ENCODE measurements at places on chromosomes 1 and 21.

- no peak for DNase-seq
Observed at GRCh38 chr1:9332513-9333143, 39.9 kb downstream of the SPSB1 start.

GRCh38 chr21:32515874-32516273 is 69.4 kb downstream of the TCP10L start:
- no peak for DNase-seq

DNA sequence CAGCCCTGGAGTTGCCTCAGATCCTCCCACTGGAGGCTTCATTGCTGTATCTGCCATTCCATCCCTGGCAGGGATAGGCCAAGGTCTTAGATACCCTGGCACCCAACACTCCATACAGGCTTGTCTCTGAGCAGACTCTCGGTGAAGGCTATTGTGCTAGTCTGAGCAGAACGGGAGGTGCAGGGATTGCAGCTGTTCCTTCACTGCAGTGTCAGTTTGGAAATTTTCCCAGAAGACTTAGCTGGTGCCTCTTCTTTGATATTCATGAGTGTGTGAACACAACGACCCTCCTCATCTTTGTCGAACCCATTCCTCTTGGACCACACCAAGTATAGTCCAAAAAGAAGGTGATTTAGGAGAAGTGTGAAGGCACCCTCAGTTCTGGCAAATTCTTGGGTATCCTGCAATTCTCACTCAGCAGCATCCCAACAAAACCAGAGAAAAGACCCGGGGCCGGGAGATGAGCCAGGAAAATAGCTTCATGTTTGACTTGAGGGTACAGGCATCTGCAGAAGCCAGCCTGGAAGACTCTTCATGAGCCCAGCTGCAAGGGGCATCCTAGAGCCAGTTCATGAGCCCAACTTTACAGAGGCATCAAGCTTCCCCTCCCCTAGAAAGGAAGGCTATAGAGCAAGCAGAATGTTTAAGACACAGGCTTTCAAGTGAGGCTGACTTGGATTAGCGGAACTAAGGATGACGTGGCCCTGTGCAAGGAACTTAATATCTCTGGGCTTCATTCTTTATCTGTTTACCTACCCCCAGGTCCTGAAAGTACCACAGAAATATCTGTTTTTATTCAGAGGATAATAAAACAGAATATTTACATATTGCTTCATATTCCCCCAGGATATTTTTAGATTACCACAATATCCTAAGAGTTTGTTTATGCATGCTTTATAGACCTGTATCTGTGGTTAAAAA is 38.8 kb upstream of the HAO2 start:
- no peak for DNase-seq

- no peak for DNase-seq
Observed at GRCh38 chr1:185896863-185897262, 162.7 kb downstream of the HMCN1 start.

DNA sequence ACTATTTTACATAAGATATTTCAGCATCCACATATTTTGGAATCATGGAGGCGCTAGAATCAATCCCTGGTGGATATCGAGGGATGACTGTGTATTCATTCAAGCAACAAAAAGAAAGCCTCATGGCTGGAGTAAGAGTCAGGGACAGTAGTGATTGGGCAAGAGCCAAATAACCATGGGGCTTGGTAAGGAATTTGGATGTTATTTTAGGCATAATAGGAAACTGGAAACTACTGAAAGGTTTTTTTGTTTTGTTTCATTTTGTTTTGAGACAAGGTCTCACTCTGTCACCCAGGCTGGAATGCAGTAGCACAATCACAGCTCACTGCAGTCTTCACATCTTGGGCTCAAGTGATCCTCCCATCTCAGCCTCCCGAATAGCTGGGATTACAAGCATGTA is 33.8 kb upstream of the EYA3 start:
- no peak for DNase-seq

DNA sequence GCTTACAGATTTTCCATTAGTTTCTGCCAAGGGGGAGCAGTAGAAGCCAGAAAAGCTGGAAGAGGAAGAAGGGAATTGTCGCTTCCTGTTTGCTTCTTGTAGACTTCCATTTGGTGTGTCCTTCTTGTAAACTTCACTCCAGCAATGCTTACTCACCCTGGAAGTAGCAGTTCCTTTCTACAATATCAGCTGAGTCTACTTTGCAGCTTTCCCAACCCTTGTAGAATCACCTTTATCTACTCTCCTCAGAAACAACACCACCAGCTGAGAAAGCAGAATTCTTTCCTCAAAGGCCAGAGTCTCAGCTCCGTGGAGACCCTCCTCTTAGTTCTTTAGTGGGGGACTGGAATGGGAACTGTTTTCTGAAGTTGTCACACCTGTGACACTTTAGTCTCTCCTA is 1136.7 kb upstream of the TMPRSS15 start:
- DNase-seq = no peak

GRCh38 chr1:4402032-4402431 is 252.4 kb upstream of the AJAP1 start:
- no peak for DNase-seq

DNA sequence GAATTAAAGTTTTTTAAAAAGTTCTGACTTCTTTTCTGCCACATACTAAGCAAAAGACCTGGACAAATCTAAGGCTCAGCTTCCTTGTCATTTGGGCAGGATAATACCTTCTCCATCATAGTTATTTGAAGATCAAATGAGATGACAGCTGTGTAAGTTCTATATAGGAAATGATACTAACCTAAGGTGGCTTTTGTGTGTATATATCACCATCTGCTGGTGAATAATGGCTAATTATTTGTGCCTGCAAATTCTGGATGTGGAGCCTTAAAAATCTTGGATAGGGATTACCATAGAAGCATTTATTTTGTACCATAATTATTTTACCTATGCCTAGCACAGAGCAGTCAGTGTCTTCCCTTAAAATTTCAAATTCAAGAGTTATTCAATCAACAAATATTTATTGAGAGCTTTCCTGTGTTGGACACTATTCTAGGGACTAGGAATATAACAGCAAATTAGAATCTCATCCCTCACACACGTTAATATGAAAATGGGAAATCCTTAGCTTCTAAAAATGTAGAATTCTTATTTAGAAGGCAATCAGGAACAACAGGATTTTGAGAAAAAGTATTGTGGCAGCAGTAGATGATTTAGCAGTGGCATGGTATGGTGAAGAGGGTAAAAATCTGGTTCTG is 89.8 kb downstream of the TMEM200B start:
- no peak for DNase-seq

DNA sequence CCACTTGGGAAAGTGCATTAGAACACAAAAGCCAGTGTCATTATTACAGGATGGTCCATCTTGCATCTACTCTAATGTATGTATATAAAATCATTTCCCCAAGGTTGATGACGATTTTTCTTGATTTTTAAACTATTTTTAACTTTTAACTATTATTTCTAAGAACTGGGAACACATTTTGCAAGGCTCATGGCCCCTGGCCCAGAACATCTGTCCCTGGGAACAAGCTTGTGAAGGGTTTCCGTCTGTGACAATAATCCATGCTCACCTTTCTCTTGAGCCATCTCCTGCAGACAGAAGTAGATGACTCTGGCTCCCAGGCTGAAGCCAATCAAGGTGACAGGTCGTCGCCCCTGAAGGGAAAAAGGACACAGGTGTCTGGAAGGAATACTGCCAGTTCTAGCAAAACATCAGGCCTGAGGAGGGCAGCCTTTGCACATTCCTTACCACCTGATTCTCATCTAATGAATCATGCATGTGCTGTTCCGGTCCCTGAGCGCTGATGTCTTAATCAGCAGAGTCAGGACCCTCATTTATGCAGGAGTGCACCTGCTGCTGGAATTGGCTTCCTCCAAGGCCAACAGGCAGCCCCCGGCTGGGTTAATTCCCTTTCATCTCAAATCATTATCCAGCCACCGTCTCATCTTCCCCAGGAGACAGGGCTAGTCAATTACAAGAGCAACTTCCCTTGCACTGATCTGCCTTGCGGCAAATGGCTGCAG is 62.5 kb downstream of the TMCO4 start:
- no peak for DNase-seq
